Left colon (tissue), 2 donors: ENCODE measurements at places on chromosomes 2 and 18. TPM values are rescaled to one million over a fixed set of nuclear protein-coding genes. Genes with fewer than 3 reads are reported as not detected.

The TFCP2L1 gene
- total RNA-seq: 149 TPM

The C2orf72 gene
- total RNA-seq: 42.6 TPM

The TRIM43 gene
- not detected for total RNA-seq

The AFF3 gene
- 10.6 TPM for total RNA-seq

The GAD1 gene
- not detected for total RNA-seq

The ASPRV1 gene
- total RNA-seq: 1.2 TPM

The FAP gene
- 0.78 TPM for total RNA-seq

The SIX3 gene
- not detected for total RNA-seq

The MRO gene
- total RNA-seq: 0.25 TPM

The TMEM150A gene
- 10.0 TPM for total RNA-seq

The TSGA10 gene
- 9.1 TPM for total RNA-seq

The VWC2L gene
- not detected for total RNA-seq

The CTNNA2 gene
- 0.92 TPM for total RNA-seq

The EPB41L3 gene
- total RNA-seq: 87.7 TPM

The ST8SIA5 gene
- 0.59 TPM for total RNA-seq

The VSNL1 gene
- 3.6 TPM for total RNA-seq

The ALPI gene
- 21.1 TPM for total RNA-seq

The FABP1 gene
- total RNA-seq: 3,160 TPM

The RPL37A gene
- 1,768 TPM for total RNA-seq

The CENPA gene
- total RNA-seq: 6.5 TPM

The NOSTRIN gene
- 52.7 TPM for total RNA-seq

The KLHL30 gene
- total RNA-seq: 0.28 TPM

The DSC3 gene
- 0.22 TPM for total RNA-seq

The AP1S3 gene
- total RNA-seq: 13.5 TPM

The MAPK4 gene
- total RNA-seq: 1.6 TPM

The OR6B2 gene
- total RNA-seq: not detected

The MAP4K3 gene
- total RNA-seq: 29.4 TPM

The R3HDM1 gene
- total RNA-seq: 19.0 TPM

The NT5C1B gene
- total RNA-seq: not detected

The SPIRE1 gene
- total RNA-seq: 13.3 TPM

The GKN1 gene
- total RNA-seq: not detected

The FOXI3 gene
- total RNA-seq: not detected

The GPR39 gene
- 22.3 TPM for total RNA-seq

The STAMBP gene
- total RNA-seq: 43.1 TPM

The ALMS1 gene
- 14.8 TPM for total RNA-seq

The IL18RAP gene
- total RNA-seq: 2.4 TPM

The LYPD1 gene
- not detected for total RNA-seq

The TRAF3IP1 gene
- 23.3 TPM for total RNA-seq

The CYTIP gene
- 5.1 TPM for total RNA-seq

The SKOR2 gene
- total RNA-seq: not detected

The KCNE4 gene
- 0.76 TPM for total RNA-seq

The GULP1 gene
- total RNA-seq: 9.6 TPM

The ZNF521 gene
- total RNA-seq: 2.6 TPM

The ARHGAP25 gene
- total RNA-seq: 3.7 TPM

The L3MBTL4 gene
- 6.5 TPM for total RNA-seq

The TGFA gene
- 30.5 TPM for total RNA-seq

The SCG2 gene
- 2.7 TPM for total RNA-seq
